ENCODE measurements at places on chromosomes 7 and 10.

DNA sequence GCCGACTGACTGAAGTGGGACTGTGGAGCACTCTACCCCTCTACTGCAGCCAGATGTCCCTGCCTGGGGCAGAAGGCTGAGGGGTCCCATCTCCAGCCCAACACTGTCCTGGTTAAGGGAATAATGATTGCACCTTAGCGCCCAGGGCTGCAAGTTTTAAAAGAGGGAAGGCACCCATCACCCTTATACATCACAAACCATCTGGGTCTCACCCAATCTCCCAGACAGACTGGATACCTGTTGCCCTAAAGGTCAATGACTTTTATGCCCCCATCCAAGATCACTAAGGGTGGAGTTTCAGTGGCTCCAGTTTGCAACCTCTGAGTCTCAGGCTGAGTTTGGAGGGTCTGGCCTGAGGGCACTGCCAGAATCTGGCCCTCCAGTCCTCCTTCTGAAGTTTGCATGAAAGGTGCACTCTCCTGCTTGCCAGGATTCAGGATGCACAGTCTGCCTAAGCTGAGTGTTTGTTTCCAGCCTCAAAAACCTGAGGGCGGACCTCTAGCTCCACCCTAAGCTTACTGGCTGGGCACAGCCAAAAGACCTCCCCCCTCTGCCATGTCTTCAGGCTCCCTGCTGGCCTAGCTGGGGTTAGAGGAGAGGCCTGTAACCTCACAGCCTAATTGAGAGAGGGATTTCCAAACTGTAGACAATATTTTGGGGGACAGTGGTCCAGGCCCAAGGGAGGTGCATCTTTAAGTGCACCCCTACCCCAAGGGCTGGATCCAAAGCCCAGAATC, 2.5 kb upstream of the EMX2 start:
- no peak for DNase-seq

DNA sequence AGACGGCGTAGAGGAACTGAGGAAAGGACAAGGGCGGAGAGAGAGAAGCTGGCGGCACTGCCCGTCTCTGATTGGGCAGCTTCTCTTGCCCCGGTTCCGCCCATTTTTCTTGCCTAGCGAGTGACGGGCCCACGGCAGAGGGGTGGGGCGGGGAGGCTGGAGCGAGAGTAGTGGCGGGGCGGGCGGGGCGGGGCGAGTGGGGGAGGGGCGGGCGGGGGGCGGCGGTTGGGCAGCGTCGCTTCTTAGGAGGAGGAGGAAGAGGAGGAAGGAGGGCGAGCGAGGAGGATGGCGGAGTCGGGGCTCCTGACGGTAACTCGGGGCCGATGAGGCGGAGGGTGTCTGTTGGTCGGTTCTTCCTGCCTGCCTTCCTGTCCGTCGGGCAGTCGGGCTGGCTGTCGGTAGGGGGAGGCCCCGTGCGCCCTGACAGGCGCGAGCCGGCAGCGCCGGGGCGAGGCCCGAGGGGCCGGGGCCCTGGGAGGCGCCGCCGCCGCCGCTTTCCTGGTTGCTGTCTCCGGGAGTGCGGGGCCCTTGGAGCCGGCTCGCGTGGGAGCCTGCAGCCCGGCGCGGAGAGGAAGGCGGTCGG, at the start of gene SHOC2:
Gene SHOC2, plus strand, starts transcription at position 256 of the 583 bp plus-strand sequence. CDS start 44,755 bp downstream, outside the sequence.
- DNase-seq, result peak; percentile 98

DNA sequence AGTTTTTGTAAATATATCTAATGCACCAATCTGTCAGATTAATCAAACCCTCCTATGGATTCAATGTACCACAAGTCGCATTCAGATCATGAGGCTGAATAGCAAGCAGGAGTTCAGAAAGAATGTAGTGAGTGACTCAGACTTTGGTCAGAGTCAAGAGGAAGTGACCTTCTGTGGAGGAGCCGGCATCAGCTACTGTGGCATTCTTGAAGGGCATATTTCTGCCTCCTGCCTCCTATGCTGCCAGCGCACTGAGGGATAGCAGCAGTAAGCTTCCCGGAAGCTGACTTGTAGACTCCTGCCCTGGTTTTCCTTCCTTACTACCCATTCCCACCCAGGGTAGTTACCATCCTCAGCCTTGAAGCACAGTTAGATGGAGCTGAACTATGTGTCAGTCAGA, 867.5 kb downstream of the NRG3 start:
- DNase-seq, result no peak

- DNase-seq, result no peak
These were observed 7.9 kb downstream of the ESYT2 start for GRCh38 chr7:158821171-158822031.

DNA sequence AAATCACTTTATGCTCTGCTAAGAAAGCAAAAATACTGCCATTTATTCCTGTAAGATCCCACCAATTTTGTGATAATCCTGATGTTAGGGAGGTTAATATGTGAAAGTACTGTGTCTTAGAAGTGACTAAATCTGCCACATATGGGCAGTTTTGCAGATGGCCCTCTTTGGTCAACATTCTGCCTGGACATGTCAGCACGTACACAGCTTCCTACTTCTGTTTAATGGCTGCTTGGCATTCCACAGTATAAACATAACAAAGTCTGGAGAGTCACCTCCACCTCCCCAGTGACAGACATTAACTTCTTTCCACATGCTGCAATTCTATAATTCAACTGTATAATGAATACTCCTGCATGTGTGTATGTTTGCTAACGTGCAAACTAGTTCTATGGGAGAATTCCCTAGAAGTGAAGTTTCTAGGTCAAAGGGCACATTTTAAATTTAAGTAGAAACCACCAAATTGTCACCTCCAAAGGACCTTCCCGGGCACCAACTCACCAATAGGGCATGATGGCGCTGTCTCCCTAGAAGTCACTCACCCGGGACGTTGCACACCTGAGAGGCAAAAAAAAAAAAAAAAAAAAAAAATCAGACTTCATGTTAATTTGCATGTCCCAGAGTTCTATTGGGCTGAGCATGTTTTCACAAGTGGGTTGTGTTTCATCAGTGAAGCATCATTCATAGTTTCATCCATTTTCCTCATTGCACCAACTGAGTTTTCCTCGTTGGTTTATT, 38.9 kb downstream of the MKI67 start:
- no peak for DNase-seq

- no peak for DNase-seq
These were observed 99.0 kb downstream of the AOAH start for GRCh38 chr7:36625247-36625646.

DNA sequence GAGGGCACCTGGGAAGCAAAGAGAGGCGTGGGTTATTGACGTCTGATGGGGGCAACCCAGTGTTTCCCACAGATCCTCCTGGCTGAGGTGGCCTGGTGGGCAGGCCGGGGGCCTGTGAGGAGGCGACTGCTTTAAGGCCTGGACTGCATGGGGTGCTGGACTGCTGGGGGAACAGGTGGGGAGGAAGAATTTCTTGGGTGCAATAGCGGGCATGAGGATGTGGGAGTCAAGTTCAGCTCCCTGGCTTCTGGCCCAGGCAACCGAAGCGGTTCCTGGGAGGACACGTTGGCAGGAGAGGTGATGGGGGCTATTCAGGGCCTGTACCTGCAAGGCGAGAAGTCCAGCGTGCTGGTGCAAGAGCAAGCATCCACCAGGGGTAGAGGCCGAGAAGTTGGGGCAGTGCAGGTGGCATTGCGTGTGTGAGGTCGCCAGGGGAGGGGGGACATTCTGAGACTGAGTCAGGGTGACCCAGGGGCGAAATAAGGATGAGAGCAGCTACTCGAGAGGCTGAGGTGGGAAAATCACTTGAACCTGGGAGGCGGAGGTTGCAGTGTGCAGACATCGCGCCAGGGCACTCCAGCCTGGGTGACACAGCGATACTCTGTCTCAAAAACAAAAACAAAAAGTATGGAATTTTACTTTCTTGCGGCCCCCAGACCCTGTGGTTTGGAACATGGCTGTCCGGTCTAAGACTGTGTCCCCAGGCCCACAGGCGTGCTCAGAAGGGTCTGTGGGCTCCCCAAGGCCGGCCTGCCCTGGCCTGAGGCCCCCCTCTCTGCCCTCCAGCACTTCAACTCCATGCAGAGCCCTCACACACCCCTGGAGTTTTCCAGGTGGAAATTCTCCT, 53.6 kb upstream of the ELN start:
- peak; percentile 73 for DNase-seq

DNA sequence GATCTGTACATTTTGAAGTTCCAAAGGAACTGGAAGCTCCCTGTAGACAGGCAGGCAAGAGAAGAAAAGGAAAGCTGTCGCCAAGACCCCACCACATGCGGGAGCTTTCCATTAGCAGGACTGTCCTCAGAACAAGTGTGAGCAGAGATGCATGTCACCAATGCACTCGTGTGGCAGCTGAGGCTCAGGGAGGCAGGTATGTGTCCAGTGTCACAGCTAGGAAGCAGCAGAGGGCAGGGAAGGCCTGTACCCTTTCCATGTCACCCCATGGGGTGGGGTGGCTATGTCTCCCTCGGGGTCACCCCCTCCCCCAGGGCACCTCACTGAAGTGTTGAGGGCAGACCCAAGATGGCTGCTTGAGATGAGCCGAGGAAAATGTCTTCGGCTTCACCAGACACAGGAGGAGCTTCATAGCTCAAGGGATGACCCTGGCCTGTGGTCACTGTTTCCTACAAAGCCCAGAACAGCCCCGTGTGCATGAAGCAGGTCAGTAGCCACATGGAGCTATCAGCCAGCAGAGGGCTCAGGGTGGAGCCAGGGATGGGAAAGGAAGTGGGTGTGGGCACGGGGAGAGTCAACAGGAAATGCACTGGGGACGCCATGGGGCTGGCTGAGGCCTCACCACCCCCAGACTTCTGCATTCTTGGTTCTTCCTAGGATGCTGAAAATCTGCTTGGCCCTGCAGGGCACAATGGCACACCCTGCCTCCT, 96.6 kb downstream of the FAM53B start:
- no peak for DNase-seq

- DNase-seq, result no peak
These were observed 8.1 kb downstream of the HHEX start for GRCh38 chr10:92697663-92698511.

DNA sequence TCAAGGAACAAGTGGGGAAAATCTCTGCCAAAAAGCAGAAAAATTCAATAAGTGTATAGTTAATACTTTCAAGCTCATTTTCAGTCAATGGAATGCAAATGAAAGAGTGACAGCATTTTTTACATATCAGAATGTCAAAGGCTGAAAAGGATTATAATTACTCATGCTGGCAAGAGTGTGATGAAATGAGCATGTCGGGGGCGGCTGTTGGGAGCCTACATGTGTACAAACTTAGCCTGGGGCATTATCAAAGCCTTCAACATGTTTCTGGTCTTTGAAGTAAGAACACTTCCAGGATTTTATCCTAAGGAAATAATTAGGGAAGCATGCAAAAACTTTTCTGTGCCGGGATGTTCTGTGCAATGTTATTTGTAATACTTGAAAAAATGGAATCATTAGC, 221.7 kb upstream of the LYZL1 start:
- no peak for DNase-seq

DNA sequence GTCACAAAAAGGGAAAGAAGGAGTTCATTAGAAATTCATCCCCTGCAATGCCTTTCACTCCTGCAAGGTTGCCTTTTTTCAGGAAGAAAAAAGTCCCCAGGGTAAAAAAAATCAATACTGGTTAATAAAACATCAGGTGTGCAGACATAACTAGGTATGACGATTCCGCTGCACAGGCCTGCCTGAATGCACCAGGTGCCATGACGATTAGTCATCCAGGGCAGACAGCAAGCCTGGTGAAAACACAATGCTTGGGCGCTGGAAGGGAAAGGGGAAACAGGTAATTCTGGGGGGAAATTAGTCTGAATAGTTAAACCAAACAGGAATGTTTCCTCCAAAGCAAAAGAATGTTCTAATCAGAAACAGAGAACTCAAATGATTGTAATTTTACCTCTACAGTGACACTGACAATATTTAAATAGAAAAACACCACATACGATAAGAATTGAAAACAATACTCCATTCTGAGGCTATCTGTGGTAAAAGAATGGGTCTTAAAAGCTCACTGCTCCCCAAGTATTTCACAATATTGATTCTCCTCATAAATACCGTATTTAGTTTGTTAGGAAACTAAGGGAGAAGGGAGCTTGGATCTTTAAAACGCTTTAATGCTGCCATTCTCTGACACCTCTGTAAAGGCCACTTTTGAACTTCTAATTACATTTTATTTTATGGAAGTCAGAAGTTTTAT, 45.2 kb downstream of the VPS41 start:
- no peak for DNase-seq

DNA sequence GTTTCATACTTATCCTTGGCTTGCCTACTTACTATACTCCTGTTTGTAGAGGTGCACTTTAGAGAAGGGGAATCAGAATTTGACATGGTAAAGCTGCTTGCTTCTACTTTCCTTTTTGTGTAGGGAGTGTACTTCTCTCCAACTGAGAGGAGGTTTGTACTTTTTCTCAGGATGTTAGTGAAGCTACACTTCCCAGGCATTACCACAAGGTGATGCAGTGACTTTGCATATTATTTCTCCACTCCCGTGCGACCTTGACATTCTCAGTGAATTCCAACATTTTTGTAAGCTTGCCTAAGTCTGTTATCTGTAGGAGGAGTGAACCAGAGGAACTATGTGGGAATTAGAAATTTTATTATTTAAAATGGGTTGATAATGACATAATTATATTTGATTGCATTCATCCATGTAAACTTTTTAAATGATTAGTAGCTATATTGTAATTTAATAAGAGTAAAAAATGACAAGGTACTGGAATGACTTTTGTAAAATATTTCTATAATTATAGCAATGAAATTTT, 5.2 kb downstream of the TAX1BP1 start:
- DNase-seq, result no peak

DNA sequence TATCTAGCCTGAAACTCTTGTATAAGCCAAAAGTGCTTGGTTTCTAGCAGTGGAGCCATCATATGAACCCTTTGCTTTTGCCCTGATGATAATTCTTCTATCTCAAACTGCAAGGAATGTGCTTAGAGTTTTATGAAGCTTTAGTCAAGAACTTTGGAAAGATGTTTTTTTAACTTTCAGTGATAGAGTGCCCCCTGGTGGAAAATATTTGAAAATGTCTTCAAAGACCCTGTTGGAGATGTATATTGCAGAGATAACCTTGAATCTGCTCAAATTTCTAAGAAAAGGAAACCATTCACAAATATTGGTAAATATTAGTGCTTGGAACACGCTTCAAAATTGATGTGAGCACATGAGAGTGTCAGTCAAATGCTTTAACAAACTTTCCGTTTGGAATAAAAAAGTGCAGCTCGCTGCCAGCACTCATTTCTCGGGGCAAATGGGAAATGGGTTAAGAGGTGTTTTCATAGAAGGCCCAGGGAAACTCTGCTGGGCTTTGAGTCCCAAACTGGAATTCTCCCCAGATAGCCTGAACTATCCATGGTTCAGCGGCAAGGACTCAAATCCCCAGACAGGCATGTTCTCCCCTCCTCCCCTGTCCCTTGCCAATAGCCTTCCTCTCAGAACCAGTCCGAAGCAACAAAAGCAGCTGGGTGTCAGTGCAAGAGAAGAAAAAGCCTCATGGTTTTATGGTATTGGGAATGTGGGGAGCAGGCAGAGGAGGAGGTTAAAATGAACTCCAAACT, 129.3 kb downstream of the MYOF start:
- DNase-seq, result no peak

DNA sequence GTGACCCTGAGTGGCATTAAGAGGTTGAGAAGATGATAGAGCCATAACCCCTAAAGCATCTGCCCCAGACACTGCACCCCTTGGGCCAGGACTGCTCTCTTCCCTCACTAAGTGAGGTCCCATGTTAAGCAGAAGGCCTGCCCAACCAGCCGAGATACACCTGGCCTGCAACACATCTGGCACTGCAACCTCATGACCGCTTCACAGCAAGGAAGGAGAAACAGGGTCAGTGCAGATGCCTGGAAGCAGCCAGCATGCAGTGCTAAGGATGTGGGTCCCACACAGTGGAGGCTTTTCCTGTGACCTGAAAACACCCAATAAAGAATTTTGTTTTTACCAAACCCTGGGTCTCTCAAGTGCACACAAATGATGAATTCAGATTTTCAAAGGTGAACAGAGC, 7.4 kb downstream of the NOD1 start:
- DNase-seq, result no peak

GRCh38 chr7:134777470-134777869, 2.0 kb upstream of the CALD1 start:
- DNase-seq, result no peak

Measured in mesenteric fat pad (tissue), 1 donor.